ENCODE measurements at places on chromosomes 7 and 10.

DNA sequence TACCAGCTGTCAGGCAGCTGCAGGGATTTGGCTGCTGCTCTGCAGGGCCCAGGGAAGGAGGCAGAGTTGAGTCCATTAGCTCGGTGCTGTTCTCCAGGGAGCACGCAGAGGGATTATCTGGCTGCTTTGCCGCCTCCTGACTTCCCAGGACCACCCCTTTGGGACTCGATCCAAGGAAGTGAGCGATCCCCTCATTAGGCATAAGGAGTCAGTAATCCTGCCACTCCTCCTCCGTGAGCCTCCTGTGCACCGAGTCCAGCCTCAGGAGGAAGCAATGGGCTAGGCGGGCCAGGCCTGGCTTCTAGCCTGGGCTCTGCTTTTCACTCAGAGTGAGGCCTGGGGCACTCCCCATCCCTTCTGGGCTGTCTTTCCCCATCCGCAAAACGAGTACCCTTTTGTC is 417.9 kb downstream of the RPS24 start:
- DNase-seq = no peak

DNA sequence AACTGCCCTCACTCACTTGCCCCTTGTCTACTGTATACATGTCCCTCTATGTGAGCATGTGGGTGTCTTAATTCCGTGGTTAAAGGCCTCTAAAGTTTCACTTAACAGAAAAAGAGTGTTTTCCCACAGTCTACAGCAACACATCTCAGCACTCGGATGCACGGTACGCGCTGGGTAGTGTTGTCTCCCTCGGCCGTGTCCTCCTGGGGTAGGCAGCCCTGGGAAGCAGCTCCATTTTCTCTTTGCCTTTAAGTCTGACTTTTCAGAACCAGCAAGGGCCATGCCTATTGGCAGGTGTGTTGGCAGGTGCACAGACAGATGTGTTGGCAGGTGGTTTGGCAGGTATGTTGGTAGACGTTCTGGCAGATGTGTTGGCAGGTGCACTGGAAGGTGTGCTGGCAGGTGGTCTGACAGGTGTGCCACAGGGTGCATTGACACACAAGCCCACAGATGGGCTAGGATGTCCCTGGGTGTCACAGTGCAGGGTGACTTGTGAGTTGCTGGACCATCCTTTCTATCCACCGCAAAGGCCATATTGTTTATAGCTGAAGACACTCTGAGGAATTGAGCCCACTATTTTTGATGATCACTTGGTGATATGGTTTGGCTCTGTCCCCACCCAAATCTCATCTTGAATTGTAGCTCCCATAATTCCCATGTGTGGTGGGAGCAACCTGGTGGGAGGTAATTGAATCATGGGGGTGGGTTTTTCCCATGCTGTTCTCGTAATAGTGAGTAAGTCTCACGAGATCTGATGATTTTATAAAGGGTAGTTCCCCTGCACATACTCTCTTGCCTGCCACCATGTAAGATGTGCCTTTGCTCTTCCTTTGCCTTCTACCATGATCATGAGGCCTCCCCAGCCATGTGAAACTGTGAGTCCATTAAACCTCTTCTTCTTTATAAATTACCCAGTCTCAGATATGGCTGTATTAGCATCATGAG is 296.9 kb downstream of the TNS3 start:
- DNase-seq = no peak

GRCh38 chr10:60965696-60966095 is 21.7 kb upstream of the RHOBTB1 start:
- DNase-seq = no peak

DNA sequence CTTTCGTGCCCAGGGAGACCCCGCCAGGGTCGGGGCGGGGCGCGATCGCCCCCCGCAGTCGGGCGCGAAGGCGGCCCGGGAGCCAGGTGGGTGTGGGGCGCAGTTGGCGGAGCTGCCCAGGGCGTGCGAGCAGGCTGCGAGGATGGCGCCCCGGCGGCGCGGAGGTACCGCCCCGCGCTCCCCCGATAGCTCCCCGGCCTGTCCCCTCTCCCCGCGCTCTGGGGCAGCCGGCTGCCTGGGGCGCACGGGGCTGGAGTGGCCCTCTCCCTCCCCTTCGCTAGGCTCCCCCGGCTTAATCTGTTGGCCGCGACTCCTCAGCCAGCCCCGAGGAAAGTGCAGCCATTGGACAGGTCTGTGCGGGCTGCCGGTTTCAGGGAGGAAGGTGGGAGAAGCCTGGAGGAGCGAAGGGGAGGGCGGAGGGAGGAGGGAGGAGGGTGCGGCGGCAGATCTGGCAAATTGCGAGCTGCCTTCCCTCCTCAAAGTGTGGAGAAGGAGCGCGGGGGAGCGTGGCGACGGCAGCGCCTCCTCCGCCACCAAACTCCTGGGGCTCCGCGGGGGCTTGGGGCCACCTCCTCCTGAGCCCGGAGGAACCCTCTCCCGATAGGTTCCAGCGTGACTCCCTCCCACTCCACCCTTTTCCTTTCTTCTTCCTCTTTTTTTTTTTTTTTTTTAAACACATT is 361 bp upstream of the PLXDC2 start:
- DNase-seq = no peak

- DNase-seq = no peak
Measured at GRCh38 chr10:77501152-77501845, 136.3 kb downstream of the KCNMA1 start.

GRCh38 chr7:13778967-13779366 is 210.5 kb downstream of the ETV1 start:
- no peak for DNase-seq

DNA sequence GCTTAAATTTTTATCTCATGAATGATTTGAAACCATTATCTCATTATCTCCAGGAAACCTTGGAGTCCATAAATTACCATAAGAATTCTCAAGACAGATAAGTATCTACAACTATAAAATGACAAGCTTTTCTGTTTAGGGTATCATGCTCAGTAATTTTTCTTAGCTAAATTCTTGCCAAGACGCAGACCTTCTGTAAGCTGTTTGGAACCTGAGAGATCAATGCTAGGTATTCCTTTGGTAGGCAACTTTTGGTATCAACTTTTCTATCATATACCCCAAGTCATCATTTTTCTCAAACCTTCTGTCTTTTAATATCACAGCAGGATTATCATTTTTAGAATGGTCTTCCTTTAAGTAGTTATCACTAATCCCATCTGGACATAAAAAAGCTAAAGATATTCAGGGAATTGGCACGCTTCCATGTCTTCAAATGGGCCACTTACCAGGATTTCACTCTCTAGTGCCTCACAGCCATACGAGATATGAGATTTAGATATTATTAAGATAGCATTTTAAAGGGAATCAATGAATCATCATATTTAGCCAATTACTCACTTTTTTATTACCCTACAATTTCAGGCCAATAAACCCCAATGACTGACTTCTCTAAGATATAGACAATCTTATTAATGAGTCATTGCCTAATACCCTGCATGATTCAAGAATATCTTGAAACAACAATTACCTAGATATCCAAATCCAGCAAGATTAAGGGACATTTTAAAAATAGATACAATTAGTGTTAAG is 544.1 kb downstream of the HTR7 start:
- DNase-seq = no peak

GRCh38 chr7:66157060-66157459 is 42.4 kb downstream of the CRCP start:
- no peak for DNase-seq

GRCh38 chr10:88048312-88048711 is 184.9 kb downstream of the PTEN start:
- DNase-seq = no peak

GRCh38 chr10:98158576-98158975 is 24.1 kb downstream of the R3HCC1L start:
- no peak for DNase-seq

DNA sequence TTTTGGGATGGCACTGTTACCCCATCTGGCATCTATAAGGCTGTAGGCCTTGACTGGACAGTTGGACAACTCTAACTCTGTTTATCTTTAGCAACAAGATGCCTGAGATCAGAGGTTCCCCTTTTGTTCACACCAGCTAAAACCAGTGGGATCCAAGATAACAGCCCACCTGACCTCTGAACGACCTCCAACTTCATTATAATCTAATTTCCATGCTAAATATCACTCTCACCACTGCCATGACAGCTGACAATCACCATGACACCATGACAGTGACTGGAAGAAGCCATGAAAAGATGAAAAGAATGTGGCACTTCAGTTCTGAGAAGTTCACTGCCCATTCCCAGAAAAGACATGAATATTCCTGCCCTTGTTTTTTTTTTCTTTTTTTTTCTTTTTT is 281.4 kb upstream of the TAC1 start:
- DNase-seq = no peak

DNA sequence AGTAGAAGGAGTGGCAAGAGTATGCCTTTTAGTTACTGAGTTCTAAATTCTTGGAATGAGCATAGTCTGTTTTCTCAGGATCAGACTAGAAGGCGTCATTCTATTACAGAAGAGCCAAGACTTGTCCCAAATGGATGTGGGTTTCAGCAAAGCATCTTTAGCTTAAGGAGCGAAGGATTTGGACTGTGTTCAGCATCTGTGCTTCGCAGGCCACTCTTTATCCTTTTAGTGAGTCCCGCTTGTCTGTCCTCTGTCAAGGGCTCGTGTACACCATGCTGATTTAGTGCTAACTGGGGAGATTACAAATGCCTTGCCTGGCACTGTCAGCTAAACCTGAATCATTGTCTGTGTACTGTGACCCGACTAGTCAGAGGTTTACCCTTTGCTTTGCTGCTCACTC is 465.7 kb downstream of the AUTS2 start:
- no peak for DNase-seq

DNA sequence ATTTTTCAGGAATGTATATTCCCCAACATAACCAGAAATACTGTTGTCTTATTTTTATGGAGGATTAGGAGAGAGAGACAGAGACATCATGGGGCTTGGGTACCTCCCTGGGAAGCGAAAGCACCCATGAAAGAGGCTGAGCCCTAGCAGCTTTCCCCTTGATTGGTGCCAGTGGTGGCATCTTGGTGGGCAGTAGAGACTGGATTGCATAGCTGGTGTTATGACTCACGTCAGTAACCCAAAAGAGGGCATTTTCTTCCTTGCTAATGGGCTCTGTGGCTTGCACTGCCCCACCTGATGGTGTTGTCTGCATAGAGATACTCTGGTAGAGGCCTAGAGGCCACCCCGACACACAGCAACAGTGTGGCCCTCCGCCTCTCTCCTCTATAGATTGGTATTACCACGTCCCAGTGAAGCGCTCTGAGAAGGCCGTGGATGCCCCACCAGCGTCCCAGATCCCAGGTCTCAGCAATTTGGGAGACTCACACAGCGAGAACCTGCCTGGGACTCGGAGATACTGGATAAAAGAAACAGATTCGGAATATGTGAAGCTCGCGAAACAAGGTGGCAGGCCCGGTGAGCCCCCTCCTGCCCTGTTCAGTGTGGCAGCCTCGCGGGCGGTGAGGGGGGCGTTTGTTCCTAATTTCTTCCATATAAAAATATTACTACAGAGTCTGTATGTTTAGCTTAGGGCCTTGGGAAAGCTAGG is 5.8 kb downstream of the C7orf57 start:
- DNase-seq = no peak

DNA sequence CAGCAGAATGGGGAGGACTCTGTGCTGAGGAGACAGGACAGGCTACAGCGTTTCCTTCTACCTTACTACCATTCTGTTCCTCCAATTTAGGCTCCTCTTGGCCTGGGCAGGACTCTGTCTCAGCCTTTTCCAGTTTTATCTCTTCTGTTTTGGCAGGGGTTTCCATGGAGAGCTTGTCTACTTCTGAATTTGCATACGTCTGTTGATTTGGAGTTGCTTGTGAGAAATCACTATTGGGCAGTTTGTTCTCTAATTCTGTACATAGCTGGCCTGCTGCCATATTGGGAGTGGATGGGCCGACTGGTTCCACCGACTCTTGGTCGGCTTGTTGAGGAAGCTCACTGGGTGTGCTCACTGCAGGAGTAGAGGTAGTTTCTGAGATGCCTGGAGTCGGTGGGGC is 136.8 kb downstream of the GALNT11 start:
- DNase-seq = no peak

DNA sequence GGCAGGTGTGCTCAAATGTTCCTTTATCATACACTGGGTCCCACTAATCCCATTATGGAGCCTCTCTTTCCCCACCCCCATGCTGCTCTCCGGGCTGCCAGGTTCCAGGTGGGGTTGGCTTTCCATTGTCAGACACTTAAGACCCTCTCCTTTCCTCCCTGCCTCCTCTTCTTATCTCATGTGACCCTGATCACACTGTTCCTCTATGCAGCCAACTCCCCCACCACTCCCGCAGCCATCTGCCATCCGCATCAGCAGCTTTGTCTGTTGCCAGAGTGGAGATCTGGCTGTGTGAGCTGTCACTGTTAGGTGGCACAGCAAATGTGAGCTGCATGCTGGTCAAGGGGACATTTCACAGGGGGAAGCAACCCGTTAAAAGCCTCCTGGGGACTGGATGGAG is 391.4 kb downstream of the TNS3 start:
- DNase-seq = no peak

GRCh38 chr7:34136698-34137097 is 231.4 kb downstream of the BMPER start:
- no peak for DNase-seq

DNA sequence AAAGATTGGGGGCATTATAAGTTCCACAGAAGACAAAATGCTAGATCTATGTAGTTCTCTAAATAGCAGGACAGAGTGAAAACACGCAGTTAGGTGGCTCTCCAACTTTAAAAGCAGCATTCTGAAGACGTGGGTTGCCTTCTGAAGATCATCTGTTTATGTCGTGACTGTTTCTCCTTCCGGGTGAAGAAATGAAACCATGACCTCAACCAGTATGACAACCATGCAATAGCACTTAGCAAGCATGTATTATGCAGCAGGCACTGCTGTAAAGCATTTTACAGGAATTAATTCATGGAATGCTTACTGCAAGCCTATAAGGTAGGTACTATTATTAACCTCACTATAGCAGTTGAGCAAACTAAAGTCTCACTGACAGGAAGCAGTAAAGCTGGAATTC is 125.2 kb downstream of the SLC25A13 start:
- DNase-seq = no peak

GRCh38 chr7:101302641-101303101 is 18.9 kb downstream of the IFT22 start:
- no peak for DNase-seq

DNA sequence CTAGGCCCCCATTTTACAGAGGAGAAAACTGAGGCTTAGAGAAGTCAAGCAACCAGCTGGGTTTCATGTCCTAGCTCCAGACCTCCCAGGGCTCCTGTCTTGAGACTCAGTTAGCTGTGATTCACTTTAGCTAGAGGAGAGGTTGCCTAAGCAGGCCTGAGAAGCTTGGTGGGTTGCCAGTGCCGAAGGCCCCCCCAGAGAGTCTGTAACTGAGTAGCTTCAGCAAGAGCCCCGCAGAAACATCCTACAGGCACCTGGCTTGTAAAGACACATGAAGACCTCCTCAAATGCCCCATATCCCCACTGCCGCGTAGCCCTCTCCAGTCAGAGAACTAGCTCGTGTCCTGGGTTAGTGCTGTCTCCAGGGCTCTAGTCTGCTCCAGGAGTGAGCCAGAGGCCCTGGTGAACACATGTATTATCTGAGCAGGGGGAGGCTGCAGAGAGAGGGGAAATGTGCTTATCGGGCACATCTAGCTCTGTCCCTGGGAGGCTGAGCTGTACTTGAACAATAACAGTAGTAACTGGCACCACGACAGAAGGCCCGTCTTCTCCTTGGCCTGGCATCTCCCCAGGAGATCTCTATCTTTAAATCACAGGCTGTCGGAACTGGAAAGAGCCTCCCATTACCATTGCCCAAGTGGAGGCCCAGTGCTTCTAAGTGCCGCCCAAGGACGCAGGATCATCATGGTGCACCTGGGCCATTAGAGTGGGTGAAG is 28.9 kb downstream of the UNC5B start:
- DNase-seq = no peak

GRCh38 chr7:52462474-52462873 is 573.0 kb upstream of the POM121L12 start:
- no peak for DNase-seq
